ENCODE measurements at places on chromosomes 3 and 15.

DNA sequence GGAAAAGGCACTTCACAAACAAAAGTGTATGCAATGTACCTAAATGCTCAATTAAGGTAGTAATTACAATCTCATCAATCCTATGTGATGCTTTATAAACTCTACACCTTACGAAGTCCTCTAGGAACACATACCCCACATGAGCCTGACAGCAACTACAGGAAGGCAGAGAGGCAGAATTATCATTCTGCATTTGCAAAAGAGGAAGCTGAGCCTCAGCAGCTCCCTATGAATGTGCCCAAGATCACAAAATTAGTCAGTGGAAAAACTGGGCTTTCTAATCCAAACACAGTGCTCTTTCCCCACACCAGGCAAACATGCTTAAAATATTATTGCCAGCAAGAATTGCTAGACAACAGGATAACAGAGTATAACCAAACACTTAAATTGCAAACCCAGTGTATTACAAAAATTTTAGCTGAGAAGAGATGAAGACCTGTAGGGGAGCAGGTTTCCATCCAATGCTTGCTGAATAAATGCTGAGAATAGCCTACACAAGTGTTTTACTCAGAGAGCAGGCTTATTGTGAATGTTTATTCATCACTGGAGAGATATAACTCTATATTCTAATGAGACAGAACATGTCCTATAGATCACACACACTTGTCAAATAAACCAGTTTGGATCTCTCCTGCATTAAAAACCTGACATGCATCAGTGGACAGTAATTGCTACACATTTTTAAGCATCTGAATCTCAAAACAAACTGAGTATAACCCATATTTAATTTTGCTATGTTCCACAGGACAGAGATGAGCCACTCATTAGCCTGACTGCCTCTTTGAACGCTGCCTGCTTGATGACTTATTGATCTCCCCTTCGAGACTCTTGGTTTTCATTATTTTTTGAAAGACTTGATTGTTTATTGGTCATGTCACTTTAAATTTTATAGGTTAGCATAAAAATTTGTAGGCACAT lies 62.2 kb downstream of the PLCH1 start:
- DNase-seq, result no peak

DNA sequence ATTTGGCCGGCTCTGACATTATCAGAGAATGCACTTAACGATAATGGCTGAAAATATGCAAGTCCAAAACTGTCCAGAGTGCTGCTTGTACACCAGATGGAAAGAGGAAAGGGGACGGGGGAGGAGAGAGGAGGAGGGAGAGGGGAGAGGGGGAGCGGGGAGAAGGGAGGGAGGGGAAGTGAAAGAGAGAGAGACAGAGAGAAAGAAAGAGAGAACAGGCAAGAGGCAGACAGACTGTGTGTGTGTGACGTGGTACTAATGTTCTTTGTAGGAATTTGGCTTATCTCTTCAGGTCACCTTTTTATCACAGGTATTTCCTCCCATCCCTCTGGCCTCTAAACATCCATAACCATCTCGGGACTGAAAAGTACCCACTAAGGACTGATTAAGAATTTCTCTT lies 75.1 kb upstream of the LMOD3 start:
- DNase-seq, result no peak

GRCh38 chr3:195010551-195011100 lies 260.3 kb downstream of the XXYLT1 start:
- no peak for DNase-seq

DNA sequence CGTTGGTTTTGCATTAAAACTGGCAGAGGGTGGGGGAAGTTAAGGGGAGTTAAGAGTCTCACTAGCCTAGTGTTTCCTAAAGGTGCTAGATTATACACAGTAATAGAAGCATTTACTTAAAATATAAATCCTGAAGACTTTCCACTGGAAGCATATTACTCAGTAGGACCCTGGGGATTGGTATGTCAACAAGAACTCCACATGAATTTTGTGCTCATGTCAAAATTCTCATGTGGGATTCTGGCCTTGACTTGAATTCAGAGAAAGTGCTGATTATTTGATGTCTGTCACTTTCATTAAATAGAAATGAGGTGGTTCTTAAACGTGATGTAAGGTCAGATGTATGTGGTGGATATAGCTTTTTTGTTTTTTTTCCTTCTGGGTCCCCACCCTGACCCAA lies 997.2 kb downstream of the TUSC7 start:
- DNase-seq, result no peak

- no peak for DNase-seq
Measured at GRCh38 chr3:146222204-146223046, 28.5 kb downstream of the PLSCR4 start.

- no peak for DNase-seq
Measured at GRCh38 chr15:93517176-93517575, 428.2 kb upstream of the RGMA start.

Data from effector memory CD4-positive, alpha-beta T cell (primary cell).